ENCODE measurements at places on chromosomes 7 and 10.

DNA sequence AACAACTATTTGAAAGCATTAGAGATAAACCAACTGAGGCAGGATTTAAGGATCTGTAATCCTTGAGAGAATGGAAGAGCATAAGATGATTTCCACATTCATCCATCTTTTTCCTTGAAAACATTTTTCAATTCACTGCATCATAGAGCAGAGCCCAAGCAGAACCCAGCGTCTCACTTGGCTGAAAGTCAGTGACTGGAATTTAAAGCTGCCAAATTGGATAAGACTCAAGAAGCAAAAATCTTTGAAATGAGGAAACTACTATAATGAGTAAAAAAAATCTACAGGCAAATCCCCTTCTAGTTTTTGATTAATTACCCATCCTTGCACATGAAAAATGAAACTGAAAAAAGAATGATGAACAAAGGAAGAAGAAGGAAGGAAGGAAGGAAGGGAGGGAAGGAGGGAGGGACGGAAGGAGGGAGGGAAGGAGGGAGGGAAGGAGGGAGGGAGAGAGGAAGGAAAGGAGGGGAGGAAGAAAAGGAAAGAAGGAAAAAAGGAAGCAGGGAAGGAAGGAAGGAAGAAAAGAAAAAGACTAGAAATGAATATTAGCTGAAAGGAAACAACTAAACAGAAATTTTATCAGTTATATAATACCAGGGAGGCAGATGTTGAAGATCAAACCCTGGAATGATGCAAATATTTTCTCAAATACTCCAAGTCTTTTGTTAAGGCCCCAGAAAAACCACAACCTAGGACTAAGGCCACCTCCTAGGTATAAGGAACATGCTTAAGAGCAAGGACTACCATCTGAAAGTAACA is 336.3 kb upstream of the MAGI2 start:
- no peak for DNase-seq

- no peak for DNase-seq
Measured at GRCh38 chr10:49611166-49611815, 1.2 kb downstream of the SLC18A3 start.

GRCh38 chr7:93013446-93014061 is 104.2 kb downstream of the SAMD9 start:
- DNase-seq, result no peak

DNA sequence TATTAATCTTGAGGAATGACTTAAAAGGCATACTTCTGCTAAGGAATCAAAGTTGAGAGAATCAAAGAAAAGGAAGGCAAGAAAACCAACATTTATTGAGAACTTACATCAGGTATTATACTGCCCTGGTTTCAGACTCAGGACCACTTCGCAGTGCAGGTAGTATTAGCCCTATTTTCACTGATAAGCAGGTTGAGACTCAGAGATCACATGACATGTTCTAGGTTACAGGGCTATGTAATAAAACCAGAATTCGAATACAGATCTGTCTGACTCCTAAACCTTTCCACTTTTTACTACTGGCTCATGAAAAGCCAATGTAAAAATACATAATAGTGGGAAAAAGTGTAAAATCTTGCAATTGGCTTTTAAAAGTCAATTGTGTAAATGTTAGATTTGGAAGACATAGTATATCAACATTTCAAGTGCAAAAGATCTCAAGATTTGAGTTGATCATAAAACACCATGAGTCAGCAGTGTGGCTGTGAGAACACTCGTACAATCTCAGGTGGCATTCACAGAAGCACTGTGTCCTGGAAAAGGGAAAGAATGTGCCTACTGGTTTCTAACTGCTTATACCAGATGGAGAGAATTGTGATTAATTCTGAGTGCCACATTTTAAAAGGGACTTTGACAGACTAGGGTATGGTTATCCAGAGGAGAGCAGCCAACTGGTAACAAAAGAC is 195.8 kb upstream of the MKLN1 start:
- no peak for DNase-seq

GRCh38 chr10:51508156-51508555 is 191.2 kb downstream of the CSTF2T start:
- no peak for DNase-seq

- peak; percentile 14 for DNase-seq
Measured at GRCh38 chr10:126252884-126253610, 135.2 kb downstream of the ADAM12 start.

GRCh38 chr7:30347226-30348082 is 63.1 kb downstream of the ZNRF2 start:
- DNase-seq, result no peak

DNA sequence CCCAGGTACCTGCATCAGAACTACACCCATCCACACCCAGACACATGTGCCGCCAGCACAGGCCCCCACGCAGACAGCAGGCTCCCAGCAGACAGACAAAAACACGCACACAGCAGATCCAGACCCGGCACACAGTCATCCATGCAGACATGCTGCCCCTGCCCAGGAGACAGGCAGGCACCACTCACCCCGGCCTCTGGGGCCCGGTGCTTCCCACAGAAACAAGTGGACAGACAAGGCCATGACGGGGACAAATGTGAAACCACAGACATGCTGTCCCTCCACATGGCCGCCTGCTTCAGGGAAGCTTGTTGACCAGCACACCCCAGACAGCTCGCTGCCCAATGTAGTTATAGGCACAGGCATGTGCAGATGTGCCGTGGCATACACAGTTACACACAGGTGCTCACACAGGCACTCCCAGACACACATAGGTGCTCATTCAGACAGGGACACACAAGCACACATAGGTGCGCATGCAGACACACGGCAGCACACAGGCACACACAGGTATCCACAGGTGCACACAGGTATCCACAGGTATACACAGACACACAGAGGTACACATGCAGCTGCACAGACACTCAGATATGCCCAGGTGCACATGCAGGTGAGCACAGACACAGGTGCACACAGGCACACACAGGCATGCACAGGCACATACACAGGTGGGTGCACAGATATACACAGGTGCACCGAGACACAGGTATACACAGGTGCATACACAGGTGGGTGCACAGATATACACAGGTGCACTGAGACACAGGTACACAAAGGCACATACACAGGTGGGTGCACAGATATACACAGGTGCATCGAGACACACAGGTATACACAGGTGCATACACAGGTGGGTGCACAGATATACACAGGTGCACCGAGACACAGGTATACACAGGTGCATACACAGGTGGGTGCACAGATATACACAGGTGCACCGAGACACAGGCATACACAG is 10.5 kb upstream of the SCART1 start:
- DNase-seq, result no peak

GRCh38 chr10:33152146-33152545 is 182.3 kb downstream of the NRP1 start:
- DNase-seq, result no peak

DNA sequence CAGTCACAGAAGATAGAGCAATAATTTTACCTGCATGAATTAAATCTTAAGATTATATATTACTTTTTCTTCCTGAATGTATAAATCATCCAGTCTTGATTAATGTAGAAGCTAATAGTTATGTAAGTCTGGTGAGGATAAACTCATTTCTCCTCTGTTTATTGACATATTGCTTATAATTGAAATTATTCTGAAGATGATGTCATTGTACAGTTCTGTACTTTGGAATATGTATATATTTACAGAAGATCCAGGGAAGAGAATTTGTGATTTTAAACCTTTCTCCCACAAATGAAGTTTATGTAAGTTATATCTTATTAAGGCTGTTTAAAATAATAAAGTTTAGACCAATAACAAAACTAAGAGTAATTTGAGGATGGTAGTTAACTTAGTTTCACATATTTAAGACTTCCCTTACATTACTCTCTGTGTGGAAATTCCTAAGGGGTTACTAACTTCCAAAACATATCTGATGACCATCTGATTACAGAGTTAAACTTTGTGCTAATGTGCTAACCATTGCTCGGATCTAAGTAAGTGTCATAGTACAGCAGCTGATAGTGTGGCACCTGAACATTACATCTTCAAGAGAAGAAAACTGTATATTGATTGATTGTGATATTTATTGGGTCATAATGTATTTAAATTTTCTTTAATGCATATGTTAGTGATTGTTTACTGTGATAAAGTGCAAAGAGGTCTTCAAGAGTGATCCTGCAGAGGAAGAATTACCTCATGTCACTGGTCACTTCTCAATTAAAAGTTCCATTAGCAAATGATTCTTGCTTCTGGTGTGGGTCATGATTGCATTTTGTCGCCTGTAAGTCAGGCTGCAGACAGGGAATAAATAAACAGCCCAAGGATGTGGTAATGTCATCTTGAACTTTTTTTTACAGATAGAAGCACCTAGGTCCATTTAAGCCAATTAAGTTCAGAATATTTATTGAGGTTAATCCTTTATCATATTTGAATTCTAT is 96.9 kb downstream of the UBE3C start:
- DNase-seq, result no peak

- DNase-seq, result peak; percentile 24
Measured at GRCh38 chr7:87312215-87312865, 33.1 kb upstream of the CROT start.

GRCh38 chr10:24553051-24553612 is 170.6 kb downstream of the ARHGAP21 start:
- DNase-seq, result no peak

DNA sequence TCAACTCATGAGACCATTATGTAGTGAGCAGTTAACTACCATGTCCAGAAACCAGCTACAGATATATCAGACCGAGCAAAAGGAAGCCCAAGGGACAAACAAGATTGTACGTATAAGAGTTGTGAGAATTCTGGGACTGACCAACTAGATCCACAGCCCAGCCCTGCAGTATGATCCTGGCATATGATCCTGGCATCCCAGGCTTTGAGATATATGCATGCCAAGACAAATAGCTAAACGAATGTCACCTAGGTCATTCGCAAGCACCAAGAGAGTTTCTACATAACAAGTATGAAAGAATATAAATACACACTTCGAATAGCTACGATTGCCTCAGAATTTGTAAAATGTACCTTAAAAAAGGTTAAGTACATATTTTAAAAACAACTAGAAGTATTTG is 56.4 kb upstream of the PMPCB start:
- DNase-seq, result no peak

DNA sequence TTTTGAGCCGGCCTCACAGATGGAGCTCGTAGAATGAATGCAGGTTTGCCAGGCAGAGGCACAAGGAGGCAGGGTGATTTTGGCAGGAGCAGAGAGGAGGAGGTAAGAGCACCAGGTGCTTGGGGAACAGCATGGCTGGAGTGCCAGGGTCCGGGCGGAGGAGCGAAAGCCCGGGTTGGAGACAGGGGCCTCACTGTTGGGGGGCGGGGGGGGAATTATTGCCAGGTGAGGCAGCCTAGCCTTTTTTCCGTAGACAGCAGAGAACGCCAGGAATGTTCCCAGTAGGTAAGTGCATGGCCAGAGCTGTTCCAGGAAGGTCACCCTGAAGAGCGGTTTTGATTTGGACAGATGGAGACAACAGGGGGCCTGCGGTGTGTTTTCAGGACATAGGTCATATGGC is 9.5 kb downstream of the SRRM3 start:
- no peak for DNase-seq

- DNase-seq, result no peak
Measured at GRCh38 chr7:95267754-95268153, 56.6 kb downstream of the PON1 start.

GRCh38 chr7:142539901-142540300 is 209.4 kb upstream of the PRSS1 start:
- no peak for DNase-seq

- DNase-seq, result no peak
Measured at GRCh38 chr7:128053023-128053422, 21.8 kb upstream of the LRRC4 start.

DNA sequence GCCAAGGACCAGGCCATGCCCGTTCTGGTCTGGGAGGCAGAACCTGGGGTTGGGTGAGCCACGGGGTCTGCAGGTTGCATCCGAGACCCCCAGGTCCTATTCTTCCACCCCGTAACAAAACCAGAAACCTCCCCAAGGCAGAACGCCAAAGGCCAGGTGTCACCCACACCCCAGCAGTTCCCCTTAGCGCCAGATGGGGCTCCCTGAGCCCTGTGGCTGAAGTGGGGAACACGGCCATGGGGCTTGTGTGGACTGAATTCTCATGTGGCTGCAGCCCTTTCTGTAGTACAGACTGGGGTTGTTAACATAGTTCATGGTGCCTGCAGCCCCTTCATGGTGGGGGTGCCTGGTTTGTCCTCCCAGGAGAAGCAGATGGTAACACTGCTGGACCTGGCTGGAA is 10.2 kb downstream of the BRI3 start:
- no peak for DNase-seq

DNA sequence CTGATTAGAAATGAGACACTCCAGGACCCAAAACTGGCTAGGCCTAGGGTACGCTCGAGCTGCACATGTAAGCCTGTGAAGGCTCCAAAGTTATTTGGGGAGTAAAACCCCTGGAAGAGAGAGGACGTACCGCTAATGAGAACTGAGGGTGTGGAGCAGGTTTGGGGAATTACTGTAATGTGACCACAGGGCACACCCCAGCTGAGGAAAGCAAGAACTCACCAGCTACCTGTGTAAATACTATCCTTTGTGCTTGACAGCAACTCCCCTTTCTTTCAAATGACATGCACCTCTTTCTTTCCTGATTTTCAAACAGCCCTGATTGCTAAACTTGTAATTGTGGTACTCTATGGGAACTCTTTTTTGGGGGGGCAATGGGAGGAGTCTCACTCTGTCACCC is 147.2 kb downstream of the JAZF1 start:
- DNase-seq, result no peak

DNA sequence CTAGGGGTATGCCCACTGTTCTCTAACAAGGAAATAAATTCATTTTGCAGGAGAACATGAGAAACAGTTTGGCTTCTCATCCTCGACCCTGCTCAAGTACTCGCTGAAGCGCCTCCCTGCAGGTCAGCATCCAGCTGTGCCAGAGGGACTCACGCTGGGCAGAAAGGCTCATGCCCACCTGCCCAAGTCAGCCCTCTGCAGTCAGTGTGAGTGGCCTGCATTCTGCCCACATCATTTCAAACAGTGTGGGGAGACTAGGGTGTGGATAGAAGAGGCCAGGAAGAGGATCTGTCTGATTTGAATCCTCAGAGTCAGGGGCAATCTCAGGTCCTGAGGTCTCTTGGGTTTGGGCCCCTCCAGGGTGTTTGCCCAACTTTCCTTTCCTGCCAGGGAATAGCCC is 297.8 kb downstream of the ELMO1 start:
- DNase-seq, result no peak

GRCh38 chr7:117127585-117128168 is 174.4 kb downstream of the ST7 start:
- peak; percentile 45 for DNase-seq

- no peak for DNase-seq
Measured at GRCh38 chr10:109982812-109983211, 25.0 kb upstream of the ADD3 start.
